ENCODE measurements at places on chromosomes 6 and 20. TPM values are rescaled to one million over a fixed set of nuclear protein-coding genes. Genes with fewer than 3 reads are reported as not detected.
A peak's percentile ranks its signal among the peaks of the same experiment; 100 is the strongest.

PI3 gene
- total RNA-seq: 0.42 TPM

SPATS1 gene
- not detected for total RNA-seq

- H3K27ac ChIP-seq: no peak overlapping the region
- peaks cover 91% of the 10 kb centered on the region for H3K4me1 ChIP-seq
- peak overlapping the region; percentile 44 for H3K4me3 ChIP-seq
- H3K27me3 ChIP-seq: no peaks in the 10 kb centered on the region
- no peak for DNase-seq
- H3K36me3 ChIP-seq: no peaks in the 10 kb centered on the region
Measured at GRCh38 chr20:1674990-1675780, 17.6 kb upstream of the SIRPG start.

GRCh38 chr6:32415521-32416019 is 8.6 kb upstream of the BTNL2 start:
- no peak overlapping the region for H3K27ac ChIP-seq
- H3K27me3 ChIP-seq: peaks cover 20% of the 10 kb centered on the region
- DNase-seq: peak; percentile 48

DNA sequence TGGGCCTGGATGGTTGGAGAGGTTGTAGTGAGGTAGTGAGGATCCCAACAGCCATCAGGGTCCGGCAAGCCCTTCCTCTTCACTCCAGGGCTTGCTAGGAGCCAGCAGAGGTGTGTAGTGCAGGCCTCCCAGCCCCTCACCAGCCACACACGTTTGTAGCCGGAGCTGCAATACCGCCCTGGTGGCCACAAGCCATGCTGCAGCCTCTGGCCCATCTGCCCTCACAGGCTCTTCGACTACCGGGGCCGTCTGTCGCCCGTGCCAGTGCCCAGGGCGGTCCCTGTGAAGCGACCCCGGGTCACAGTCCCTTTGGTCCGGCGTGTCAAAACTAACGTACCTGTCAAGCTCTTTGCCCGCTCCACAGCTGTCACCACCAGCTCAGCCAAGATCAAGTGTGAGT is 36.4 kb downstream of the EIF2S2 start:
- H3K36me3 ChIP-seq: peaks cover 47% of the 10 kb centered on the region
- H3K4me3 ChIP-seq: no peak overlapping the region
- H3K27ac ChIP-seq: no peak overlapping the region
- H3K4me1 ChIP-seq: no peaks in the 10 kb centered on the region
- no peaks in the 10 kb centered on the region for H3K27me3 ChIP-seq

- peaks cover 25% of the 10 kb centered on the region for H3K27me3 ChIP-seq
- DNase-seq: no peak
- no peaks in the 10 kb centered on the region for H3K4me1 ChIP-seq
- H3K27ac ChIP-seq: no peak overlapping the region
- no peak overlapping the region for H3K4me3 ChIP-seq
- no peaks in the 10 kb centered on the region for H3K36me3 ChIP-seq
Measured at GRCh38 chr6:44339763-44340625, 2.5 kb upstream of the SPATS1 start.

- DNase-seq: no peak
- peak overlapping the region; percentile 62 for H3K4me3 ChIP-seq
- H3K36me3 ChIP-seq: no peaks in the 10 kb centered on the region
- no peaks in the 10 kb centered on the region for H3K27me3 ChIP-seq
Measured at GRCh38 chr6:43229803-43230620, 731 bp upstream of the DNPH1 start.

- no peaks in the 10 kb centered on the region for H3K4me1 ChIP-seq
- no peak overlapping the region for H3K27ac ChIP-seq
- no peaks in the 10 kb centered on the region for H3K36me3 ChIP-seq
- H3K4me3 ChIP-seq: no peak overlapping the region
Measured at GRCh38 chr6:114707081-114707620, 364.3 kb upstream of the HS3ST5 start.

DNA sequence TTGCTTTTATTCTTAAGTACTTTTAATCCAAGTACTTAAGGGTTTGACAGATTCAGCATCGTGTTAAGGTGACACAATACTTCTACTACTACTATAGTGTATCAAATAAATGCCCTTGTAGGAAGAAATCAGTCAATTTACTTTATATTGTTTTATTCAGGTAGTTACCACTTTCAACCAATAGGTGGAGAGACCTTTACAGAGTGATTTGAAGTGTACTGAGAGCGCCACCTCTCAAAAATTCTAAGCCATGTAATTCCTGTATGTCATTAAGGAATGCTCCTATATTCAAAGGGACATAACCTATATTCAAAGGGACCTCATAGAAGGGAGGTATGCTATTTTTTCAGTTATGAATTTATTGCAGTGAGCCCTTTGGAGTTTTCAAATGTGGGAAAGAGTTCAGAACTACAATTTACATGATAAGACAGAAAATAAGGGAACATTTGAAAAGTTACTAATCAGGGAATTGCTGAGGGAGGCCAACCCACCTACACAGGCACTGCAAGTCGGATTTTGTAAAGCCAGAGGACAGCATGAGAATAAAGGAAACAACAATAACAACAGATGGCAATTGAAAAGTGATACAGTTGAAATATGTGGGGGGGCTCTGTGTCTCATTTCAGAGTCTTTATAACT is 955.6 kb downstream of the TBC1D32 start:
- no peaks in the 10 kb centered on the region for H3K36me3 ChIP-seq

DNA sequence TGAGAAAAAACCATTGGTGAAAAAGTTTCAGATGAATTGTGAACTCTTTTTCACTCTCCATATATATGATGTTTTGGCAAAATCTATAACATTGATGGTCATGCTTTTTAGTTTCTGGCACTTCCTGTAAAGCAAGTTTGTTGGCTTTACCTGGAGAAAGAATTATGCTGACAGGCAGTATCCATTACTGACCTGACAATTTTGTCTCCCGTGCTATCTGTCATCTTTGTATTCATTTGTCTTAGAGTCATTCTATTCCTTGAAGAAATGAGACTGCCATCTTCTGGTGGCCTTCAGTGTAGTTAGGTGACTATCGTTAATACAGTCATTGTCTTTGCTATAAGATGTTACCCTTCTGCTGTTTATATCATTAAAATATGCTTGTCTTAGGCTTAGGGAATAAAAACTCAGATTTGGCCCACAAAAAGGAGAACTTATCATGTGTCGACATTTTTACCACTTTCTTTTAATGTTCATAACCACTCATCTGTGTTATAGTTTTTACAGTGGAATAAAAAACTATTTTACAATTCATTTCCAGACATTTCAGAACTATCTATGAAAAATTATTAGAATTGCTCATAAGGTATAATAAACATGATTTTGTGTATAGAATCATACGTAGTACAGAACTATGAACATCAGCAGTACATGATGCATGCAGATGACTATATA is 707.0 kb downstream of the EPM2A start:
- no peaks in the 10 kb centered on the region for H3K4me1 ChIP-seq
- H3K4me3 ChIP-seq: no peak overlapping the region
- no peak for DNase-seq
- H3K27me3 ChIP-seq: peaks cover 1% of the 10 kb centered on the region
- no peaks in the 10 kb centered on the region for H3K36me3 ChIP-seq

DNA sequence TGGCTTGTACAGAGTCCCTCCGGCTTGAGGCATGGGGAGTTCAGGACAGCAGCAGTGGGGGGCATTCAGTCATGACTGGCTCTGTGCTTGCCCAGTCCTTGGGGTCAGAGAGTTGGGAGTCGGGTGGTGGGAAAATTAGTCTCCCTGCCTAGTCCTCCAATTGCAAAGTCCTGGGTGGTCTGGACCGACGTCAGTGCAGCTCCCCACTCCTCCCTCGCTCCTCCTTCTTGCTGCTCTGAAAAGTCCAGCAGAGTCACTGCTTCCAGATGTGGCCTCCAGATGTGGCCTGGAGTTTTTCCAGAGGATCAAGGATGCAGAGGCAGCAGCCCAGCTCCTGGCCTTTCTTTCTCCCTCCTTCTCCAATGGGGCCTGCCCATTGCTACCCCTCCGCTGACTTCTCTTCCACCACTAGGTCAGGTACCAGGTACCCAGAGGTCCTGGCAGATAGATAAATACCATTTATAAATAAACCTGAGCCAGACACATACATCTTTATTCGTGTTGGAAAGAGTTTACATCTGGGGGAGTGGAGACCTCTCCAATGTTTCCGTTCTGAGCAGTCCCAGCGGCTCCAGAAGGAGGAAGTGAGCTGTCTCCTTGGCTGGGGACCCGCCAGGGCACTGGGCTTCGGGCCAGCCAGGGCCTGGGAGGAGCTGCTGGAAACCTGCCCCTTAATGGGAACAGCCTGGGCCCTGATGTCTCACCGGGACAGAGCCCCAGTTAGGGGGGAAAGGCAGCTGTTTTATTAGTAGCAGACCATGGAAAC is 49.0 kb upstream of the RNF24 start:
- H3K27me3 ChIP-seq: no peaks in the 10 kb centered on the region
- H3K27ac ChIP-seq: peak overlapping the region; percentile 54
- no peaks in the 10 kb centered on the region for H3K4me1 ChIP-seq

Data from CD8-positive, alpha-beta memory T cell (primary cell).